ENCODE measurements at places on chromosomes 1 and 21. TPM values are rescaled to one million over a fixed set of nuclear protein-coding genes. Genes with fewer than 3 reads are reported as not detected.

RGS8 gene
- not detected for total RNA-seq

CR1L gene
- total RNA-seq, result 1.0 TPM

AGO4 gene
- 18.7 TPM for total RNA-seq

UTS2 gene
- 3.1 TPM for total RNA-seq

C1QC gene
- total RNA-seq, result 149 TPM

GBP5 gene
- 8.3 TPM for total RNA-seq

AHDC1 gene
- total RNA-seq, result 13.6 TPM

SWT1 gene
- total RNA-seq, result 8.9 TPM

OR2M3 gene
- not detected for total RNA-seq

SLC19A1 gene
- total RNA-seq, result 18.3 TPM

PTAFR gene
- total RNA-seq, result 6.4 TPM

C1orf94 gene
- total RNA-seq, result not detected

GBP7 gene
- total RNA-seq, result not detected

USH2A gene
- not detected for total RNA-seq

ABCD3 gene
- 21.2 TPM for total RNA-seq

FCAMR gene
- not detected for total RNA-seq

CCDC17 gene
- 1.3 TPM for total RNA-seq

KRTAP21-2 gene
- not detected for total RNA-seq

WNT9A gene
- 0.17 TPM for total RNA-seq

BTF3L4 gene
- 55.9 TPM for total RNA-seq

ITGB2 gene
- 55.8 TPM for total RNA-seq

ZNF695 gene
- not detected for total RNA-seq

OR2T4 gene
- not detected for total RNA-seq

KIF17 gene
- total RNA-seq, result 2.0 TPM

PLA2G2F gene
- total RNA-seq, result not detected

OLIG2 gene
- not detected for total RNA-seq

TDRKH gene
- total RNA-seq, result 10.3 TPM

F11R gene
- 133 TPM for total RNA-seq

SPRR5 gene
- not detected for total RNA-seq

HES2 gene
- 0.19 TPM for total RNA-seq

LRRC71 gene
- not detected for total RNA-seq

TNFSF4 gene
- 1.5 TPM for total RNA-seq

CRNN gene
- total RNA-seq, result not detected

PRAMEF4 gene
- total RNA-seq, result not detected

CBR3 gene
- total RNA-seq, result 46.7 TPM

TRAPPC3 gene
- total RNA-seq, result 80.2 TPM

HES5 gene
- total RNA-seq, result not detected

SUSD4 gene
- total RNA-seq, result not detected

Measured in subcutaneous adipose tissue (tissue), 4 donors.